Left renal pelvis (tissue), 4 donors: ENCODE measurements at places on chromosomes 1 and 21.

DNA sequence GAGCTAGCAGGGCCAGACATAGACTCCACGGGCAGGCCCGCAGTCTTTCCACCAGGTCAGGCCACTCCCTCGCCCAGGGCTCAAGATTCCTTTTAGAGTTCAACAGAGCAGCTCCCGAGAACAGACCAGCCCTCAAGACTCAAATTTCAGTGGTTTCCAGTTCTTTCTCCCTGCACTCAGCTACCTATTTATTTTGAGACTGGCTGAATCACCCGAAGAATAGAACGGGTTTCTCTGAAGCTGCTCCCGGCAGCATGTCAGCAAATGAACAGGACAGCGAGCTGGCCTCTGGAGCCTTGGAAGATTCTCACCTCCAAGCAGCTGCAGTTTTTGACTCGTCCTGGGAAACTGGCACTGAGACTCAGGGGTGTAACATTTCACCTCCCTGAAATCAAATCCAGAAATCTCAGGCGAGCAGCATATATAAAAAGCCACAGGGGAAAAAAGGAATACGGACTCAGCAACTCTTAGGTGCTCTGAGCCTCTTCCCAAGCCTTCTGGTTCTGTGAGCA, 177.9 kb downstream of the CLIC6 start:
- no peak for DNase-seq

DNA sequence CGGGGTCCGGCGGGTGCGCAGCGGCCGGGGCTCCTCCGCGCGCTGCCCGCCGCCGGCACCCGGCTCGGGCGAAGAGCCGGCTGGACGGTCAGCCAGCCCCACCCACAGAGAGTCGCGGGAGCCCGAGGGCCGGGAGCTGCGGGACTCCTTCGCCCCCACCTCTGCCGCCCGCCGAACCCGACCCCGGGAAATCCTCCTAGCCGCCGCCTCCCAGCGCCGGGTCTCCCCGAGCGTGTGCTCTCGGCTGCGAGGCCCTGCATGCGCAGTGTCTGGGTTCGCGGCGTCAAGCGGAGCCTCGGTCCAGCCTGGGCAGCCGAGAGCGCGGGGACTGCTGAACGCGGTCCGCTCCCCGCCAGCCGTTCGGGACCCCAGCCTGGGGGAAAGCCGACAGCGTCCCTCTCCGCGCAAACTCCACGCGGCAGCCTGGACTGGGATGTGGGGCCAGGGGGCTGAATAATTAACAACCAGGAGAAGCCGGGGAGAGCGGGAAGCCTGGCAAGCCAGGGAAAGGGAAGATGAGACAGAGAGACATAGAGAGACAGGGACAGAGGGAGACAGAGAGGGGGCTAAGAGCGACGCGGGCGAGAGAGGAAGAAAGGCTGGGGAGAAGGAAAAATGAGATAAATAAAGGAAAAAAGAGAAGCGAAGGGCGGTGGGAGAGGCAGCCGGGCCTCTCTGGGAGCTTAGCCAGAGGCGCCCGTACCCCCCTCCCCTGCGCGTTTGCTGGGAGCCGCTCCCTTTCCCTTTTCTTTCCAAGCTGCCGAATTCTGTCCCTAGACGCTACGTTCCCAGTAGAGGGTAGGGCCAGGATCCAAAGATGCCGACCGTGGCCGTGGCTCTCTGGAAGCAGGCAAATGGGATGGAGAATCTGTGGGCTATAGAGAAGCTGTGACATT, 64.2 kb downstream of the MEF2D start:
- no peak for DNase-seq

GRCh38 chr21:41497008-41497407, 10.9 kb downstream of the TMPRSS2 start:
- DNase-seq = no peak

DNA sequence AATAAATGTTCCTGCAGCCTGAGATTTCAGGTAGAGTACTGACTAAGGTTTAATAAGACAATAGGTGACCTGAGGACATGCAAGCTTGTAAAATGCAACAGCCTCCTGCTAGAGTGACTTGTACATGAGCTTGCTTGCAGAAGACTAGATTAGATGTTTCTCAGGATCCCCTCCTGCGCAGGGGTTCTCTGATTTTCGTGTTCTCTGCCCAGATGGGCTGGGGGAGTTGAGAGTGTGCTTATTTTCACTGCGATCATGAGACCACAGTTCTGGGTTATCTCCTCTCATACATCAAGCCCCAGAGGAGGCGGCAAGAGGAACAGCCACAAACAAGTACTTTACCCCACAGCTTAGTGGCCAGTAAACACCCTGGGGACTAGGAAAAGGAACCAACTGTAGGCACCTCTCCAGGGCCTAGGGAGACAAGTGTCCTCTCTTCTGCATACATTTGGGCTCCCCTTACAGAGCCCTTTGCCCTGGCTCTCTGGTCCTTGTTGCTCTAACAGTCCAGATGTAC, 8.0 kb downstream of the TMEM81 start:
- no peak for DNase-seq

DNA sequence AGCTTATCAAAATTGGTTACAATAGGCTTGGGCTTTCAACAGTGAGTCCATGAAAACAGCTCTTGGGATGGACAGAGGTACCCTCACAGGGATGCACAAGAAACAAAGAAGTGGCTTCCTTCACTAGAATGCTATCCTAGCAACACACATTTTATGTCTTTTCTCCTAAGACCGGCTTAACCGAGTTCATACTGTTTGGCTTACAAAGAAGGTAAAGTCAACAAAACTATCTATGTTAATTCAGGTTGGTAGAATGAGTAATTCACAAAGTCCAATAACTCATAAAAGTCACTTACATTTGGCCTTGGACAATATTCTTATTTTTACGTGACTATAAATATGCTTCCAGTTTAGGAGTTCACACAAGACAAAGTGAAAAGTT, 9.0 kb downstream of the ERG start:
- no peak for DNase-seq

DNA sequence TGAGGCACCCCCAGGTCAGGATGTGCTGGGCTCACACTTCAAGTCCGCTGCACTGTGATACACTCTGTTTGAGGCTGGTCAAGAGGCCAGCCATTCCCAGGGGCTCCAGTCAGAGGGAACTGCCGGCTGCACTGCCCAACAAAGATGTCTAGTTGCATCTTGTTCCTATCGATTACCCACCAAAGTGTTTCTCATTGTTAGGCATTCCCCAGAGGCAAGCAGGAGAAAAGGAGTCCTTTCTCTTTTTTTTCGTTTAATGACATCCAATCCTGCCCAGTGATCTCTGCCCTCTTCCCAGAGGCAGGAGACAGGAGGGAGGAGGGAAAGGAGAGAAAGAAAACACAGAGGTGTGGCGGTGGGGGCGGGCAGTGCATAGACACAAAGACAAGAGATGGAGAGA, 150.4 kb downstream of the OMA1 start:
- DNase-seq = no peak

DNA sequence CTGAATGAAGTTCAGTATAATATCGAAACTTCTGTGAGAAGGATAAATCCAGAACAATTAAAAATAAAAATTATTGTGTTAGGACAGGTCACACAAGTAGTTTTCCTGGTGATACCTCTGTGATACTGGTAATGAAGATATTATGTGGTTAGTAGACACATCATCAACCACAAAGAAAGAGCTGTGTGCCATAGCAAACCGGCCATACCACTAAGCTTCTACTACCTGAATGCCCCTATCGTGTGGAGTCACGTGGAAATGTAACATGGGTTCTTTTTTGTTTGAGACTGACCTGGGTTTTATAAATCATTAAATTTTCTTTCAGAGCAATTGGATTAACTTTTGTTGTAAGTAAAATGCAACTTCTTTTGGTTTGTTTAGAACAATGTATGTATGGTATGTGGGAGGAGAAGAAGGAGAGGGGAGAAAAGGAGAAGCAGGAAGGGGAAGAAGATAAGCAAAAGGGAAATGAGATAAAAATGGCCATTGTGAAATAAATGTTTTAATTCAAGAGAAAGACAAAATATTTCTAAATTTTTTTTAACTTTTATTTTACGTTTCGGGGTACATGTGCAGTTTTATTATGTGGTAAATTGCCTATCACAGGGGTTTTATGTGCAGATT, 58.2 kb upstream of the LRRC8B start:
- DNase-seq = no peak

- DNase-seq = no peak
These were observed 70.1 kb downstream of the EPHB2 start for GRCh38 chr1:22780696-22781095.

DNA sequence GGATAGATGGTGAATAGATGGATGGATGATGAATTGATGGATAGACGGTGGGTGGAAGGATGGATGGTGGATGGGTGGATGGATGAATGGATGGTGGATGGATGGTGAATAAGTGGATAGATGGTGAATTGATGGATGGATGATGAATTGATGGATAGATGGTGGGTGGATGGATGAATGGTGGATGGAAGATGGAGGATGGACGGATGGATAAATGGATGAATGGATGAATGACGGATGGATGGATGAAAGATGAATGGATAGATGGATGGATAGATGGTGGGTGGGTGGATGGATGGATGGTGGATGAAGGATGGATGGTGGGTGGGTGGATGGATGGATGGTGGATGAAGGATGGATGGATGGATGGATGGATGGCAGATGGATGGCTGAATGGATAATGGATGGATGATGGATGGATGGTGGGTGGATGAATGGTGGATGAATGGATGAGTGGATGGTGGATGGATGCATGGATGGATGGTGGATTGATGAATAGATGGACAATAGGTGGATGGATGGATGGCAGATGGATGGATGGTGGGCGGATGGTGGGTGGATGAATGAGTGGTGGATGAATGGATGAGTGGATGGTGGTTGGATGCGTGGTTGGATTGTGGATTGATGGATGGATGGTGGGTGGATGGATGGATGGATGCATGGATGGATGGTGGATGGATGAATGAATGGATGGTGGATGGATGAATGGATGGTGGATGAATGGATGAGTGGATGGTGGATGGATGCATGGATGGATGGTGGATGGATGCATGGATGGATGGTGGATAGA, 5.3 kb downstream of the CHD5 start:
- no peak for DNase-seq

- DNase-seq = no peak
These were observed 1.1 kb downstream of the UBE2Q1 start for GRCh38 chr1:154557248-154557938.

- DNase-seq = no peak
These were observed 22.9 kb downstream of the HTR1D start for GRCh38 chr1:23194119-23194984.

DNA sequence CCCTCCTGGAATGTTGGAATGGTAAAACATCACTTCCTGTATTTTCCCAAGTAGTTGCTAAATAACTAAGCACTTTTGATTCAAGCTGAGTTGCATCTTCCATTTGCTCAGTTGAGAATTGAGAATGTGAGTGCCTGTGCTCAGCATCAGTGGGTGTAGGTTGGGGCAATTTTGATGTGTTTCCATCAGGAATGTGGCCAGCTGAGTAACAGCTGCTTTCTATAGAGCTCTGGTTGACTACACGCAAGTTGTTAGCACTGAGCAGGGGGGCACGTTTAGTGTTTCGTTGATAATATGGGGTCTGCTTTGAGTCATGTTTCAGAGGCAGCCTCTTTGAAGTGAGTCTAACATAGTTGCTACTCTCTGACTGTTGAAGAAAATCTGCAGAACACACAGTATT, 41.5 kb downstream of the LRRC53 start:
- DNase-seq = no peak

DNA sequence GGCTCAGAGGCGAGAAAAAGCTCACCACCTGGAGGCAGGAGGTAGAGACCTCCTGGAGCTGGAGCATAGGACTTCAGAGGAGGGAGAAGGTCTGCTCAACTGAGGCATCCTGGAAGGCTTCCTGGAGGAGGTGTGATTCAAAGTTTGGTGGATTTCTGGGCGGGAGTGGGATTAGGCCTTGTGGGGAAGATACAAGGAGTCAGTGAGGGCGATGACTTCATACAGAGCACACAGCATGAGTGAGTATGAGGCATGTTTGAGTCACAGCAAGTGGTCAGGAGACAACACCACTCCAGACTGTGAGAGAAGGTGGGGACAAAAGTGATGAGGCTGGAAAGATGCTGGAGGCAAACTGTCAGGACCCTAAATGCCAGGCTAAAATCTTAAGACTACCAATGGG, 77.6 kb downstream of the MATN1 start:
- no peak for DNase-seq

DNA sequence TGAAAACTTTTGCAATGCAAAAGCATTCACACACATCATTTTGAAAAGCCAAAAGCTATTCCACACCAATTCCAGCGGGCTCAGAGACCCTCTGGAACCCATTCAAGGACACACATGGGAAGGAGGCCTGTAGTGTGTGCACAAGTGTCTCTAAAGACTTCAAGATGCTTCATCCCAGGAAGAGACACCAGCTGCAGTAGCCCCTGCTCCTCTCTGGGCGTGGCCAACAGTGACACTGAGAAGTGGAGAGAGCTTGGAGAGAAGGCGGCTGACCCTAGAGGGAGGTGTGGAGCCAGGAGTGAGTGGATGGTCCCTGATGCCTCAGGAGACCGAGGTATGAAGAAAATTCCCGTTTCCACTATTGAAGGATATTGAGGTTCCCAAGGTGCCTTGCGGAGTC, 14.9 kb upstream of the TNNI1 start:
- no peak for DNase-seq
